ENCODE measurements at places on chromosomes 13 and 19. TPM values are rescaled to one million over a fixed set of nuclear protein-coding genes. Genes with fewer than 3 reads are reported as not detected.
A peak's percentile ranks its signal among the peaks of the same experiment; 100 is the strongest.

GRCh38 chr13:97256343-97256783 lies 34.2 kb downstream of the MBNL2 start:
- DNase-seq = peak; percentile 96

DNA sequence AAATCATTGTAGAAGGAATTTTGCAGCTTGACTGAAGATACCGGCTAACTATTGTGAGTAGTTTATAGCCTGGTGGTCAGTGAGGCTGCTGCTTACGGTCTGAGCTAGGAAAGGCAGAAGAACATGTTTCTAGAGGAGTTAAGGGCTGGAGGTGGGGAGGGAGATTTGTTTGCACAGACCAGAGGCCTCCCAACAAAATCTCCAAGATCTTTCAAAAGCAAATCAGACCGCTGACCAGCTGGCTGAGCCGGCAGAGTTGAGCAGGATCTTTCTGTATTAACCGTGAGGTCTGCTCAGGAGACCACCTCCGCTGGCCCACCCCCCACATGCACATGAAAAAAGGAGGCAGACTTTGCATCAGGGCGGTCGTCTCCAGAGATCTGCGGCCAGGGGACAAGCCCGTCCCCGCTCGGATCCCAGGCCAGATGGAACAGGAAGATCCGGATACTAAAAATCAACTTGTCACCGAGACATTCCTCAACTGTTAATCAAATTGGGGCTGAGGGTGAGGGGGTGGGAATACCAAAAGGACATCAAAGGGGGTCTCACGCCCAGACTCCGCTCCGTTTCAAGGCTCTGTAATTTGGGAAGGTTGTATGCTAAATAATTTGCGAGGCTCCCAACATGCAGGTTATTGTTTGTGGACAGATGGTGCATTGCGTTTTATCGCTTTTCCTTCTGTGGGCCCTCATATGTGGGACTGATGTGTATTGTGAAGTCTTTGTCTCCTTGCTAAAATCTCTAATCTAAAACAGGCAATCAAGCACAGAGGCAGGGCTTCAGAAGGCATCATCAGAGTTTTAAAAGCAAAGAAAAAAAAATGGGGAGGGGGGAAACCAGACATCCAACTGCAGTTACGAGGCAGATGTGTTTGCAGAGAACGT lies 319.0 kb downstream of the ZNF536 start:
- DNase-seq = no peak

DNA sequence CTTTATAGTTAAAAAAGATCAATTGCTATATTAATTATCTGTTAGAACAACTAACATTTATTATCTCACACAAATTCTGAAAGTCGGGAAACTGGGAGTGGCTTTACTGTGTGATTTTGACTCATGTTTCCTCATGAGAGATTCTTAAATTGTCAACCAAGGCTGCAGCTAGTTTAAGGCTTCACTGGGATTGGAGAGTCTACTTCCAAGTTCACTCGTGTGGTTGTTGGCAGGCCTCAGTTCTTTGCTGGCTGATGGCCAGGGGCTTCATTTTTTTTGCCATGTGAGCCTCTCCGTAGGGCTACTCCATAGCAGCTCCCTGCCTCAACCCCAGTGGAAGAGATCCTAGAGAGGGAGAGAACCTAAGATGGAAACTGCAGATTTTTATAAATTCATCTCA lies 24.5 kb upstream of the LPAR6 start:
- peak; percentile 71 for DNase-seq

DNA sequence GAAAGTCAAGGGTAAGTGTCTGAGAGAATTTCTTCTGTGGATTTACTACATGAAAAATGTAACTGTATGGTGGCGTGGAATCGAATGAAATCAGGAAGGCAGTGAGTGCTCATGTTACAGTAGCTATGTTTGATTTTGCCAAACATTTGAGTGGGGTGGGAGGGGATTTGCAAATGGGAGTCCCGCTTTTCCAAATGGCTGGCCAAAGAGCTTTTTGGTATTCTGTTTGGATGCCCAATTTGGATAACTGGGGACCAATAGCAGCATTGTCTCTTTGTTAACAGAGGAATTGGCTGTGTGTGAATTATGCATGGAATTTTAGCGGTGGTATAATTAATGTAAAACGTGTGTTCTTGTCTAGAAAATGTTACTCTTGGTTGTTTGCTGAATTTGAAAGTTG lies 17.8 kb downstream of the HNRNPM start:
- DNase-seq = no peak

GRCh38 chr13:93039131-93039530 lies 187.5 kb upstream of the GPC6 start:
- peak; percentile 15 for DNase-seq

DNA sequence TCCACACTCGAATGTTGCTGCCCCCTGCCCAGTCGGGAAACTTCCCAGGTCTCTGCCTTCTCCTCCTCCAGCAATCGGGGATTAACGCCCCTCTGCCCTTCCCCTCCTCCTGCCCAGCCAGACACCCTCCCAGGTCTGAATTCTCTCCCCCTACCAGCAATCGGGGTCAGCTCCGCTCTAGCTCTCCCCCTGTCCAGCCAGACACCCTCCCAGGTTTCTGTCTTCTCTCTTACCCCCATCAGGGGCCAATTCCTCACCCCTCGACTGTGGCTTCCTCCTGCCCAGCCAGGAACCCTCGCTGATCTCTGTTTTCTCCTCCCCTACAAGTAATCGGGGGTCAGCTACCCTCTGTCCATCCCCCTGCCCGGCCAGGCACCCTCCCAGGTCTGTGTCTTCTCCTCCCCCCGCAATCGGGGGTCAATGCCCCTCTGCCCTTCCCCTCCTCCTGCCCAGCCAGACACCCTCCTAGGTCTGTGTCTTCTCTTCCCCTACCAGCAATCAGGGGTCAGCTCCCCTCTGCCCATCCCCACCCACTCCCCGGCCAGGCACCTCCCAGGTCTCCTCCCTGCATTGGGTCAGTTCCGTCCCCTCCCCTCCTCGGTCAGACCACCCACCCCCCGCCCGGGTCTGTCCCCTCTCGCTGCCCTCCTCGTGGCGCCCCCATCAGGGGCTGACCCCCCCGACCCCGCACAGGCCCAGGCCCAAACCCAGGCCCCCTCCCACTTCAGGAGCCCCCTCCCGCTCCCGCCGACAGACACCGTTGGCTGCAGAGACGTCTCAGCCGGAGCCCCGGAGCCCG lies 668 bp downstream of the ZFR2 start:
- no peak for DNase-seq

RAX2 gene
- not detected for total RNA-seq

ERVK3-1 gene
- total RNA-seq = 68.7 TPM

GPR180 gene
- 11.1 TPM for total RNA-seq
